ENCODE measurements at places on chromosomes 1 and 21. TPM values are rescaled to one million over a fixed set of nuclear protein-coding genes. Genes with fewer than 3 reads are reported as not detected.

GJA8 gene
- total RNA-seq = not detected

LCA5L gene
- total RNA-seq = 1.8 TPM

VANGL2 gene
- total RNA-seq = 0.55 TPM

PODN gene
- total RNA-seq = not detected

ZFP69 gene
- not detected for total RNA-seq

SLC30A10 gene
- total RNA-seq = 0.05 TPM

FCGR3B gene
- not detected for total RNA-seq

OR2L2 gene
- not detected for total RNA-seq

ZNF672 gene
- 16.0 TPM for total RNA-seq

SLC44A5 gene
- total RNA-seq = 0.07 TPM

GUCA2B gene
- not detected for total RNA-seq

LRRIQ3 gene
- total RNA-seq = 0.74 TPM

GSTM5 gene
- not detected for total RNA-seq

KIF26B gene
- total RNA-seq = 0.06 TPM

TNFSF18 gene
- total RNA-seq = not detected

DDR2 gene
- total RNA-seq = 0.47 TPM

All from A549 treated with Hydrocortisone at 1 μM for 4 hours (cell line).